ENCODE measurements at places on chromosomes 3 and 15.

DNA sequence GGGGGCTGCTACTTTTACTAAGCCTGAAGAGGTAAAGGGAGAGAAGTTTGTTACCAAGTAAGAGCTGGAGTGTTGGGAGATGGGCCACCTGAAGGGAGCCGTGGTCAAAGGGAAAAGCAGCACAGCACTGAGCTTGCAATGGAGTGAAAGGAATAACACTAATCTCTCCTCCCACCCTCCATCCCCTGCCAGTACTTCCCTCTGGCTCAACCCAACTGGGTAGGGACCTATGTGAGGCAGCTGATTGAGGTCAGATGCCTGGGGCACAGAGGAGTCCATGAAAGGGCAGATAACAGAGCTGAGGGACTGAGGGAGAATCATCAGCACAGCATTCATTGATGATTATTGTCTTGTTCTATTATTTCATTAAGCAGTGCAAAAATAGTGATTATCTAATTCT, 212.4 kb upstream of the TBC1D5 start:
- no peak for DNase-seq

- DNase-seq, result no peak
Observed at GRCh38 chr3:46222435-46223161, 14.5 kb upstream of the CCR1 start.

DNA sequence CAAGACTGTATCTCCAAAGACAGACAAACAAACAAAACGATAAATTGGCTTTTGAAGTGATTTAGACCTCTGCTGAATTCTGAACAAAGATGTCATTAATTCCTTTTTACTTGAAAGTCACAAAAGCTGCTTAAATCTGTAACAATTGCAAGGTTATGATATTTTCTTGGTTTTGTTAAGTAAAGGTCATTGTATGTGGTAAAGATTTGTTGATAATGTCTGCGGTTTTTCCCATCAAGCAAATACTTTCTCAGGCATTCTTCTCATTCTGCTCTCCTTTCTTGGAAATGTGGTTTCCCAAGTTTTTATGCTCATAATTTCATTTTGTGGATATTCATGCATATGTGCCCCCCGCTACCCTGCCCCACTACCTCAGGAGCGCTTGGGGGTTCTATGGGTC, 116.5 kb downstream of the SLMAP start:
- DNase-seq, result no peak

DNA sequence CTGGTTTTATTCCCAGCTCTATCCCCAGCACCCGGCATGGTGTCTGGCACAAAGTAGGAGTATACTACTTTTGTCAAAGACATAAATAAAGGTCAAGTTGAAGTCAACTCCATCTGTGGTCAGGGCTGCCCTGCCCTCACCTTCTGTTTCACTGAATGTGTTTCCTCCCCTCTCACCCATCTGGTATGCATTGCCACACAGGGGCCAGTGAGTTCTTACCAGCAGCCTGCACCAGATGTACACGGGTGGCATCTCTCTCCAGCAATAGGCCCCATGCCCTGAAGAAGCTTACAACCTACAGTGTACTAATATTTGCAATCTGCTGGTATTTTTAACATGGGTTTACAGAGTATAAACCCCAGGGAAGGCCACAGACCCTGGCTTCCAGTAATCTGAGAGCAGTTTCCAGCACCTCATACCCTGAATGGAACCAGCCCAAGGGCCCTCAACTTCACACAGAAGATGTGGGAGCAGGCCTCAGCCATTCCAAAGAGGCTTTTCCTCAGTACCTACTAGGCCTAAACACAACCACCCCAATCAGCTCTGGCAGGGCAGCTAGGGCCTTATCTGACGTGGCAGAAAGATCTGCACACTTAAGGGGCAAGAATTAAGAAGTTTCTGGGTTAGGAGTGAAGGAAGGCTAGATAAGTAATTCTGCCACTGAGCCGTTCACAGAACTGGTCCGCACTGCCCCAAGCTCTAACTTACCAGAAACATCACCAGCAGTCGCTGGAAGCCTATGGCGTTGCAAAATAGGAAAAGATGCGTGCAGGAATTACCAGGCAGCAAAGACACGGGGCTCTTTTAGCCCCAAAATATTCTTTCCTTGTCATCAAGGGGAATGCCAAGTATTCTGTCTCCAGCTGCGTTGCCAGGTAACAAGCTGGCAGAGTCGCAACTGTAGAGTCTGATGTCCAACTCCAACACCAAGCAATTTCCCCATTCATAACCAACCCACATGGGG, 2.1 kb downstream of the IDH2 start:
- DNase-seq, result no peak

GRCh38 chr3:48070030-48070429, 53.8 kb upstream of the MAP4 start:
- no peak for DNase-seq

DNA sequence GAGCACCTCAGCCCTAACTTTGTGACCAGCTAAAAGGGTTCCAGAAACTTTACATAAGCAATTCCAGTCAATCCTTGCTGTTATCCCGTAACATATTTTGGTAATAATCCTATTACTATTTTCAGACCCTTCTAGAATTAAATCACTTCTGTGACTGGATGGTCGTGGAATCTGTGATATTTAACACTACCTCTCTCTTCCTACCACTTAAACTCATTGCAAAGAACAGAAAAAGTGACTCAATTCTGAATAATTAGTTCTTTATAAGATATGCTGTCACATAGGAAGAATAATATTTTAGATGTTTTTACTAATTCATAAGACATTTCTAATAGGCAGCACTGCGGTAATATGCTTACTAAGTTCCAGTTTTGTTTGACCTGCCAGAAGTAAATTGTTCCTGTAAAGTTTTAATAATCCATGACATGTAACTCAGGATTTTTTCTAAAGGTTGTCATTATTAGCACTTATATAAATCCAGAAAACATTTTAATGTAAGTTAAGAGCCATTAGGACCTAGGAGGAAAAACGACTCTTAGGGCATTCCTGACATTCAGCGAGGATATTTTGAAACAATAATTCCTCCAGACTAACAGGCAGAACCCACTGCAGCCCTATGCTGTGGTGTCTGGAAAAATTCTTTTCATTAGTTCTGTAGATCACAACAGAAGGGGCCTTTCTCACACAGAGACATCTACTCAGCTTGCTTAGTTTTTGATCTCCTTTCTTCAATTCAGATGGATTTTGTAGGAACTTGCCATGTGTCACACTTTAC, 113.3 kb upstream of the MBNL1 start:
- no peak for DNase-seq

GRCh38 chr3:25287291-25287884, 140.7 kb upstream of the RARB start:
- DNase-seq, result no peak

- no peak for DNase-seq
Observed at GRCh38 chr15:81025721-81026370, 25.1 kb downstream of the TLNRD1 start.

- DNase-seq, result no peak
Observed at GRCh38 chr15:52103217-52104207, 9.1 kb downstream of the BCL2L10 start.

GRCh38 chr3:33117461-33117860, 3.6 kb downstream of the CRTAP start:
- DNase-seq, result no peak

GRCh38 chr3:174346571-174346970, 512.6 kb upstream of the NAALADL2 start:
- no peak for DNase-seq

All from T follicular helper cell (primary cell).